ENCODE measurements at places on chromosomes 16 and 17.

DNA sequence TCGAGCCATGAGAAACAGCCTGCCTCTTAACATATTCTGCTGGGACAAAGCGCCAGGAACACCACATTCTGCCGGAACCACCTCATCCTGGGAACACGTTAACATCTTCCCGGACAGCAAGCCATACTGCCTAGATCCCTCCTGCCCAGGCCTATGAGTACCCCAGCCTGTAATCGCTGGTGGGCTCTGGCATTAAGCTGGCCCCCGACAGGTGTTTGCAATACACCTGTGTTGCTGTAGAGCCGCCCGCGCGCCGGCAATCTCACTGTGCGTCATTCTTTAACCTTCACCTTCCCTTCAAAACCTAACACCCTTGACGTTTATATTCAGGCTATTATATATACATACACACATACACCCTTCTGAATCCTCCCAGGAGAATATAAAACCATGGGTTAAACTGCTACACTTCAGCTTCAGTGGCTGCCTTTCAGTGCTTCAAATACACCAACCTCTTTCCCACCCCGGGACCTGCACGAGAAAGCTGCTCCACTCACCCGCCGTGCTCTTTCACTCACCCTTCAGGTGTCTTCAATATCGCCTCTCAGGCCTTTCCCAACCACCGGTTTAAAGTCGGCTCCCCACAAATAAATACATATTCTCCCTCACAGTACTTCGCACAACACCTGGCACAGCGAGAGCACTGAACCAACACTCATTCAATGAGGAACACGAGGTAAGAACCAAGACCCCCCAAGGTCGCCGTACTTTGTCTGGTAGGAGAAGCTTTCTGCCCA is 1.0 kb upstream of the ENDOV start:
- DNase-seq = no peak

DNA sequence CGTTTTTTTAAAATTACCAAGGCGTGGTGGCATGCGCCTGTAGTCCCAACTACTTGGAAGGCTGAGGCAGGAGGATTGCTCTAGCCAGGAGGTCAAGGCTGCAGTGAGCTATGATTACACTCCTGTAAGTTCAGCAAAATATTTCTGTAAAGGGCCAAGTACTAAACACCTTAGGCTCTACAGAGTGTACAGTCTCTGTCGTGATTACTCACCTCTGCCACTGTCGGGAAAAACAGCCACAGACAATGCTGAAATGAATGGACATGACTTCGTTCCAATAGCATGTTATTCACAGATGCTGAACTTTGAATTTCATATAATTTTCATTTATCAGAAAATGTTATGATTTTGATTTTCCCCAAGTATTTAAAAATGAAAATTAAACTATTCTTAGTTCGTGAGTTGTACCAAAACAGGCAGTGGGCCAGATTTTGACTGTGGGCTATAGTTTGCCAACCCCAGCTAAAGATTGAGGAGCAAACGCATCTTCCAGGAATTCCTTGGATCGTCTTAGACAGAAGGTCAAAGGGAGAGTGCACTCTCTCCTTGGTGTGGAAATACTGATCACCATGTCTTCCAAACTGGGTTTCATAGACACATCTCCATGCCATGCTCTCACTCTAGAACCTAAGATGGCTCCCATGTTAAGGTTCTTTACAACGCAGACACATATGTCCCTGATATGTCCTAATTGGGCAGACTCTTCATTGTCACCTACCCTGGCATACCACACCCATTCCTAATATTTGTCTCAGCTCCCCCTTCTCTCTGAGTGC is 89.5 kb downstream of the MARF1 start:
- DNase-seq = no peak

DNA sequence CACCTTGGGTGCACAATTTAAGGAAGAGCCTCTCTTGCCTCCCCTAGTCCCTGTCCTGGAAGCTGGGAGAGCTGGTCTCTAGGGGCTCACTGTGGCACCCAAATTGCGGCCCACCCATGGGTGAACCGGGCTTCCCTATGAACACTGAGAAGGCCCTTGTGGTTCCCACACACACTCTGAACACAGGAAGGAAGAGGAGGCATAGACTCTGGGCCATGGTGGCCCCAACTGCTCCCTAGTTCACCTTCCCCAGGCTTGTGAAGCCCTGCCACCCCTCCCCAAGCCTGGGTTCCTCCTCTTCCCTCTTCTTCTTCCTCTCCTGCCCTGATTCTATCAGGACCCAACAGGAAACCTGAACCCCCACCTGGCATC is 10.5 kb downstream of the SREBF1 start:
- no peak for DNase-seq

DNA sequence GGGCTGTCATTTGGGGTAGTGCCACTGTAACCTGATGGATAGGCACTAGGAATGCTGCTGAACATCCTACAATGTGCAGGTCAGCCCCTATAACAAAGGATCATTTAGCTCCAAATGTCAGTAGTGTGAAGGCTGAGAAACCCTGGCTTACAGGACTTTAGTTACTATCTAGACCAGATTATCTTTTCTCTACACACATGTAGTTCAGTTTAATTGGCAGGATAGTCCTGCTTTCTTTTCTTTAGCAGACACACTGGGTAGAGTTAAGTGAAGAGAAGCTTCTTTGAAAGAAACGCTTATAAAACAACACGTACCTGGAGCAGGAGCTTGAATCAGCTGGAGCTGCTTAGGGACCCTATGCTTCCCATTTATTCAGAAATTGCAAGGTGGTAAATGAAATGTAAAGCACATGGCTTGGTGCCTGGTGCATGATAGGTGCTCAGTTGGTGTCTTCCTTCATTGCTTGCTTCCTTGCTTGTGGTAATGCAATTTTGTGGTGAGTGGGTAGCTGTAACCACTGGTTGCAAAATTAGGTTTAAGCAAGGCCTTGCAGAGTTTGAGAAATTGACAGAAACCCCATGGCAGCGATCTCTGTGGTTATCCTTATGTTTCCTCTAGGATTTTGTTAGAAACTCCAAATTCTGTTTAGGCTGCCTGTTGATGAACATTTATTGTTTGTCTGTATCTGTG is 9.4 kb downstream of the METTL9 start:
- DNase-seq = no peak

DNA sequence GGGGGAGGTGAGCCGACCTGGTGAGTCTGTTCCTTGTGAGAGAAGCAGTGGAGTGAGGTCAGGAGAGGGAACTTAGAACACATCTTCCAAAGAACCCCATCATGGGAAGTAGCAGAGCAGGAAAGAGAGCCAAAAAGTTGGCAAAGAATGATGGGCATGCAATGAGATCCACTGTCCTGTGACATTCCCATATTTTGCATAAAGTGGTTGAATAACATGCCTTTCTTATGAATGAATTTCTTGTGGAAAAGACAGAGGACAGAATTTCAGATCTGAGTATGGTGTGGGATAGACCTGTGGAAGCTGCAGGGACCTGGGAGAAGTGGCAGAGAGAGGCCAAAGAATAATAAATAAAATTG is 41.3 kb downstream of the TMEM100 start:
- DNase-seq = no peak
